Fibroblast of the conjunctiva (primary cell): ENCODE measurements at places on chromosomes 2 and 18.

- no peak for DNase-seq
Measured at GRCh38 chr2:197869501-197870111, 65.2 kb downstream of the PLCL1 start.

DNA sequence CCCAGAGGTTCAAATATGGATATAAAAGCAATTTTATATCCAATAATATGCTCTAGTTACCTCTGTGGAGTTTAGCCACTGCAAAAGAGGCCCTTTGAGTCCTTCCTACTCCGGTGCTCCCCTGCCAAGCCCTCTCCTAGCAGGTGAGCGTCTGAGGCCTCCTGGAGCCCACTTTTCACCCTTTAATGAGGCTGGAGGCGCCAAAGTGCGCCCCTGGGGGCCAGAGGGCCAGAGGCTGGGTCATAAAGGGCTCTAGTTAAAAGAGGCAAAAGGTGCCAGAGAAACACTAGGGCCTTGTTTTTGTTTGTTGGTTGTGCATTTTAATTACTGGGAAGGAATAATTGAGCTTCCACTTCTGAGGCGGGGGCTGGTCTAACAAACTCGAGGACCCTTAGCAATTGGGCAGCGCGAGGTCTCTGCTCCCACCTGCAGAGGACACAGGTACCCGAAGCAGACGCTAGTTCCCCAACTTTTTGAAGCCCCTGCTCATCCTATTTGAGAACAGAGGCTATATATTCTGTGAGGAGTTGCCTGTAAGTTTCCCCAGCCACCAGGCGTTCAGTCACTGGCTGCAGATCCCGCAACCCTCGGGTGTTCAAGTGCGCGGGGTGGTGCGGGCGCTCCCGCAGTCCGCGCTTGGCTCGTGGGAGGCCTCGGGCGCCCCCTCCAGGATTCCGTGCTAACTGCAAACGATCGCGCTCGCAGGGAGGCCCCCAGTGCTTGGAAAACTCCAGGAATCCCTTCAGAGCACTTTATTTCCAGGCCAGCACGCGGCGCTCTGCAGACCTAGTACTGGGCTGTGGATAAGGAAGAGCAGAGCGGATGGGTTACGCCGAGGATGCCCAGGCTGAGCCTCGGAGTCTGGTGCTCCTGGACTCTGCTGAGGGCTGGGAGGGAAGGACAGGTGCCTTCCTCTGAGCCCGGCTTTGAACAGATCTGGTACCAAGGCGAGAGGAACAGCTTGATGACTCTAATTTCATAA, 14.1 kb downstream of the MSGN1 start:
- peak; percentile 36 for DNase-seq

DNA sequence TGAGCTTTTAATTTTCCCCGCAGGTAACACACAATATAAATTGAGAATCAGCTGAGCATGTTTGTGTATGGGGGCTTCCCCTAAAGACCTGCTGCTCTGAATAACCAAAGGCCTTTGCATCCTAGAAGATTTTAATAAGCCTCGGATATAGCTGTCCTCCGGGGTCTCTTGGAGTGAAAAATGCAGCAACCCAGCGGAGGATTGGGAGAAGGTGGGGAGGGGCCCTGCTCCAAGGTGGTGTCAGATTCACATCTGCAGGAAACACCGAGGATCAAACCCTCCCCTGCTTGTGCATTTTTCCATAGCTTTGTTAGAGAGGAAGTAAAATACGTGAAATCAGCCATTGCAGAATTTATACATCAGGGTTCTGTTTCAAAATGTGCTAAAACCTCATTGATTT, 63.0 kb upstream of the OTOF start:
- DNase-seq: no peak

DNA sequence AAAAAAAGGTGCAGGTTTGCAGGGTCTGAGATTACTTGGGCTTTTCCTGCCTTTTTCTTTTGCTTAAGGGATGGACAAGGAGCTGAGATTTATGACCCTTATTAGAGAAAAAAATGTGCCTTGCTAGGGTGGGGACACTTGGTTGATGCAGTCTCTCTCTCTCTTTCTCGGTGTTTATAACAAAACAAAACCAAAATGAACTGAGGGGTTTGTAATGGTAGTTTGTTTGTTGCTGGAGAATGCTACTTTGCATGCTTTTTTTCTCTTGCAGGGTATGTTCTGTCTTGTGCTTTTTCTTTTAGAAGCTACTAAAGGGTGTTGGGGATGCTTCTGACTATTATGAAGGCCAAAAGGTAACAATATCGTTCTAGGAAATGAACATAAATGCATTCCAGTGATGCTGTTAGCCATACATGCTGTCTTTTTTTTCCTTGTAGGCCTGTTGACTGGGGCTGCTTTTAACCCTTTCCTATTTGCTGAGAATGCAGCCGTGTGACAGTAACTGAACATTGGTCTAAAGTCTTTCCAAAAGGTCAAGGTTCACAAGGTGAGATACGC, 435 bp downstream of the ZNF532 start:
- DNase-seq: no peak

- no peak for DNase-seq
Measured at GRCh38 chr2:99729104-99730025, 239.5 kb upstream of the REV1 start.

DNA sequence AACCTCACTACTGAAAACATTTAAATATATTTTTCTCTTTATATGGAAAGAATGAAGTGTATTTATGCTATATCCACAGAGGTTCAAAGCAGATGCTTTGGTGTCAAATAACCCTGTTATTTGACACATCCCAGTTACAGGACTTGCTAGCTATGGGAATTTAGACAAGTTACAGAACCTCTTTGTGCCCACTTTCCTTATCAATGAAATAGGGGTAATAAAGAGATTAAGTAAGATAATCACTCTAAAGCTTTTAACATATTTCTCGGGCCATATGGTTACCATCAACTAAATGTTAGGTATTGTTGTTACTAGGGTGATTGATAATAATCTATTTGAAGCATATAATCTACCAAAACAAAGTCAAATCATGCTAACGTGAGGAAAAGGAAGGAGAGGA, 1660.6 kb upstream of the NXPH2 start:
- DNase-seq: no peak

GRCh38 chr2:111199840-111200239, 79.1 kb downstream of the BCL2L11 start:
- no peak for DNase-seq

- no peak for DNase-seq
Measured at GRCh38 chr18:36131692-36132483, 2.2 kb downstream of the ELP2 start.

DNA sequence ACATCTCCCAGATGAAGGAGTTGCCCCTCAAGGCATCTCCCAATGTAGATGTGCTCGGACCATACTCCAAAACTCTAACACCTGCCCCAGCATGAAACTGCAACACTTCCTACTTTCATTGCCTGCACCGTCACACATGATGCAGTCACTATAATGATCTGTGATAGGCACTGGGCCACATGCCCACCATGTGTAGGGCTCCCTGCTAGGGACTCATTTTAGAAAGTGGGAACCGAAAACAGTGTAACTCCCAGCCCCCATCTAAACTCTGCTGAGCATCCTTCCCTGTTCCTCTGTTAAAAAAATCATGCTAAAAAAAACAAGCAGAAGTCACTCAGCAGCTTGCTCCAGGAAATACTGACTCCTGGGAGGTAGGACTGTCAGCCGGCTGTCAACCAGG, 496.1 kb upstream of the RAB6C start:
- DNase-seq: no peak

DNA sequence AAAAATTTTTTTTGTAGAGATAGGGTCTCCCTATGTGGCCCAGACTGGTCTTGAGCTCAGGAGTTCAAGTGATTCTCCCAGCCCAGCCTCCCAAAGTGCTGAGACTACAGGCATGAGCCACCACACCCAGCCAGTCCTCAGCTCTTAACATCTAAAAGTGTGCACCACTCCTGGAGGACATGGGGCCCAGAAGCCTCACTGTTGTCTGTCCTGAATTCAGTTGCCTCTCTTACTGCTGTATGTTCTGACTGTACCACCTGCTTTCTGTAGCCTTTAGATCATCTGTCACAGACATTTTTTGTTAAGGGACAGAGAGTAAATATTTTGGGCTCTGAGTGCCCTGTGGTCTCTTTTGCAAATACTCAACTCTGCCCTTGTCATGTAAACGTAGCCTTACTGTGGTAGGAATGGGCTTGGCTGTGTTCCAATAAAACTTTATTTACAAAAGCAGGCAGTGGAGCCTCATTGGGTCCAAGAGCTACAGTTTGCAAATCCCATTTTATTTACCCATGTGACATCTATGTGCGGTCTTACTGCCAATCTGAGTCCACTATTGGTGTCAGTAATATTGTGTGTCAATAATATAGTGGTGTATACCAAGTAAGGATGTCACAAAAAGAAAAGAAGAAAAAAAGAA, 38.1 kb downstream of the TMEM37 start:
- no peak for DNase-seq

DNA sequence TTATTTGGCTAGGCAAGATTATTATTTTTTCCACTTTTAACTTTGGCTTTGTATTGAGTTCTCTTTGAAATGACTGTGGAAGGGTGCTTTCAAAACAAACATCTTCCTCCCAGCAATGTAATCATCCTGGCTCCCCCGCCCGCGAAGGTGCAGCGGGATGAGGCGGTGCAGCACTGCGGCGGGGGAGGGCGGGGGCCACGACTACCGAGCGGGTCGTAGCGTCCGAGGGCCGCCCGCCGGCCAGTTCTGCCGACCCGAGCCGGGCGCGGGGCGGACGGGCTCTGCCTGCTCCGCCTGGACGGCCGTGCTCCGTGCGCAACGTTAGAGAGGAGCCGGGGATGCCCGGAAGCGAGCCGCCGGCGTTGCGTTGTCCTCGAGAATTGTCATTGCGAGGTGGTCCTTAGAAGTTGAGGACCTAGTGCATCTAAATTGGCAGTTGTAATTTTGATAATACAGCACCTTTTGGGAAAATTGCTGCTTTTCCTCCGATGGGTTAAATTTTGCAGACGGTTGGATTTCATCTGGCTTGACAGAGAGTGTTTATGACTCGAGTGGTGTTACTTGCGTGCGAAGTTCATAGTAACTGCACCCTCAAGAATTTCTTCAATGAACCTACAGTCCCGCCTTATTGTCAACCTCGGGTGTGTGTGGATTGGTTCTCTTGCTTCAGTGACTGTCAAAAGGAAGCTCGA, 1.1 kb downstream of the EPC2 start:
- peak; percentile 67 for DNase-seq

DNA sequence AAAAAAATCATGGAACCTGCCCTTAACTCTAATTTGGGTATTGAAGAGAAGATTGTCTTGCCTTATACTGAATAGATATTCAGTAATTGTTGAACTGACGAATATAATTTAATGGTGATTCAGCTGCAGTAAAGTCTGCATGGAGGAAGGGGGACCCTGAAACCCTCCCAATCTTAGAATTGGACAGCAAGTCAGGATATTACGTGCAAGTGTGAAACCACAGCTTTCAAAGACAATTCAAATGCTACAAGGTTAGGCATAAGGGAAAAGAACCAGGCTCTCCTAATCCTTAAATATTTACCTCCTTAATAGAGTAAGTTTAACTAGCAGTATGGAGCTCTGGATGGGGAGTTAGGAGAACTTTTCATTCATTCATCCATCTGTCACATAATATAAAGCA, 226.9 kb upstream of the TNP1 start:
- no peak for DNase-seq

DNA sequence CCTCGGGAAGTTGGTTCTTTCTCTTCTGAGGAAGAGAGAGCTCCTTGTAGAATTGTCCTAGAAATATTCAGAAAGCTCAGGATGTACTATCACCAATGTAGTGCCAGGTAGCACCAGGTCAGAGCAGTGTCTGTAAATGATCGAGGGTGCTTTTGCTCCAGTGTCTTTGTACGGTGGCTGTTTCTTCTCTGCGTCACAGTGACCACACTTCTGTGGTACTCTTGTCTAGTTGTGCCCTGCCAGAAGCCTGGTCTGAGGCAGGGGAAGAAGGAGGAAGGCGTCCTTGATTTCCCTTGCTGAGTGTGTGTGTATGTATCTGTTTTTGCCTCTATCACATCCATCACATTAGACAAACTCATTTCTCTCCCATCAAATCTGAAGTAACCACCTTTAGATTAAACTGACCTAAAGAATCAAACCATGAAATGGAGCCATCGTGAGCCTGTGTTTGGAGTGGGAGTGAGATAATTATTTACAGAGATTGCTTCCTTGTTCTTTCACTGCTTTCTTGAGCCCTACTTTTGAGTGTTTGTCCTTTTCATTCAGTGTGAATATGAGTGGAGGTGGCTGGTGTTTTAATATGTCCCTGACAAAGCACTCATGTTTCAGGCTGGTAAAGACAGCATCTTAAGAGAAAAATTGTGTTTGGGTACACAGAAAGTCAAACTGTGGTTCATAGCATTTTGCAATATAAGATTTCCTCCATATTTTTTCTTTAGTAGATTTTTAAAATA, 97.2 kb downstream of the ACOXL start:
- no peak for DNase-seq

DNA sequence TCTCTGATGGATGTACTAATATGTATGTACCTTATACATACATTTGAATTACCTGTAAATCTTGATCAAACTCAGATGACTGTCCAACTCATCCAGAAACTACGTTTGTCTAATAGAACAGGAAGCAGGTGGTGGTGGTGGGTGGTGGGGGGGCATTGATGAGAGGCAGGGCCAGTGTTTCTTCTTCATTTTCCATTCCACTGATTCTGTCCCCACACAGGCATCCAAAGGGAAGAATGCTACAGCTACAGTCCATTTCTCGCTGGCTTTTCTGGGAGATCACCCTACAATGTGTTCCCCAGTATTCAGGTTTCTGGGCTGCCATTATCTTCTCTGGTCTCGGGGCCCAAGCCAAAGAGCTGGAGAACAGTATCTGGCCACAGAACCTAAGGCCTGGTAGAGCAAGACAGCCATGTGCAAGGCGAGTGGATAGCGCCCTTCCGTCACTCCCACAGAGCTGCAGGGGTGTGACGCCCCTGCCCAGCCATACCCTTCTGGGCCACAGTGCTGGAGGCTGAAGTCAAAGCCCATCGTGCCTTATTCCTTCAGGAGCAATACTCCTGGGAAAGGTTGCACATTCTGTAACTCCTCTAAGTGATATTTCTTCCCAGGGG, 54.5 kb downstream of the BCL11A start:
- DNase-seq: no peak

GRCh38 chr2:59301466-59302402, 1060.6 kb upstream of the FANCL start:
- DNase-seq: peak; percentile 64

GRCh38 chr18:14174706-14175085, 42.5 kb upstream of the ZNF519 start:
- no peak for DNase-seq
